ENCODE measurements at places on chromosomes 5 and 9. TPM values are rescaled to one million over a fixed set of nuclear protein-coding genes. Genes with fewer than 3 reads are reported as not detected.
A peak's percentile ranks its signal among the peaks of the same experiment; 100 is the strongest.

DNA sequence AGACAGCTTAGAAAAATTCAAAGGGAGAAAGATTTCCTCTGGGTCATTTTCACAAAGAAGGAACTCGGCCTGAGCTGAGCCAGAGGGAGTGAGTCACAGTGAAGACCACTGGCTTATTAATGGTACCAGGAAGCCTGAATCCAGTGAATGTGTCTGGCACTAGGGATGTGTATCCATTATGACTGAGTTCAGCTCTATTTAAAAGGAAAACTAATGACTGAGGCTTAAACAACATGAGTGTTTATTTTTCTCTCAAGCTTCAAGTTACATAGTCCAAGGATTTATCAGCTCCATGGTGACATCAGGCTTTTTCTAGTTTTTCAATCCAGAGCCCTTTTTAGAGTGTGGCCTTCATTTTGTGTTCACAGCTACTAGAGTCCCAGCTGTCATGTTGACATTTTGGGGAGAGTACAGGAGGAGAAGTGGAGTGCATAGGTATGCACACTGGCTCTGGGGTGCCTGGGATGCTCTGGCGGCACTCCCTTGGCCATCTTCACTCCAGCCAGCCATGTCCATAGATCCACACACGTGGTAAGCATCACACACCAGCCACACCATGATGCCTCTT is 159.5 kb upstream of the ERCC6L2 start:
- DNase-seq, result no peak

DNA sequence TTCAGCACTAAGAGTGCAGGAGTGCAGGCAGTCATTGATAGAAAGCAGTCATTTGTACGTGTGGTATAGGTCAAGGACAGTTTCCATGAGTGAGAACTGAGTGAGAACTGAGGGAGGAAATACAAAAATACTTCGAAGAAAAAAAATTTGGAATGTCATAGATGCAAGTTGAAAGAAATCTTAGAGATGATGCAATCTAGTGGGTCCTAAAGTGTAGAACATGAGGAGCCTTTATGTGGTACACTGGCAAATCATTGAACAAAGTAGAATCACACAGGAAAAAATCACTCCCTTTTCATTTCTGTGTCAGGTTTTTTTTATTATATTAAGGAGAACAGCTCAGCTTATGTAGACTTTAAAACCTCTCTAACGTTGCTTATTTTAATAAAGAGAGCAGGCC is 26.4 kb upstream of the SLC1A1 start:
- DNase-seq, result no peak

- DNase-seq, result no peak
Observed at GRCh38 chr9:122221183-122221811, 7.5 kb downstream of the LHX6 start.

DNA sequence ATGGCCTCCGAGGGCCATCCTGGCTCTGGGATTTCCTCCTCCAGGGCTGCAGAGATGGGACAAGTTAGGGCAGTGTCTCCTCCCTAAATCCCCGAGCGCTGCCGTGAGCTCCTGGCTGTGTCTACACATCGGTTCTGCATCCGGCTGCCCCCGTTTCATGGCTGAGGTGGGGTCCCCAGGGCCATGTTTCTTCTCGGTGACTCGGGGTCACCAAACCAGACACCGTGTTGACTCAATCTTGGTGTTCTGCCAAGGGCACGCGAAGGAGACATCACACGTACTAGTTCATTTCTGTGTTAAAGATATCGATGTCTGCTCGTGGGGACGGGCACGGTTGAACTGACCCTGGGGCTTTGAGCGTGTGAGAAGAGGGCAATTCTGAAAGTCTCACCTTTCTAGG is 60.7 kb downstream of the COL5A1 start:
- no peak for DNase-seq

- no peak for DNase-seq
Observed at GRCh38 chr9:91391818-91392217, 30.1 kb upstream of the AUH start.

DNA sequence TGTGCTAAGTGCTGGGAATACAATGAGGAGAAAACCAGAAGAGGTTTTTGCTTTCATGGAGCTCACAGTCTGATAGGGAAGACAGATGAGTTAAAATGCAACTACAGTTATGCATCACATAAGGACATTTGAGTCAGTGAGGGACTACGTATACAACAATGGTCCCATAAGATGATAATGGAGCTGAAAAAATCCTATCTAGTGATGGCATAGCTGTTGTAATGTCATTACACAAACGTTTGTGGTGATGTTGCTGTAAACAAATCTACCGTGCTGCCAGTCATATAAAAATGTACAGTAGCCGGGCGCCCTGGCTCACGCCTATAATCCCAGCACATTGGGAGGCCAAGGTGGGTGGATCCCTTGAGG is 110.1 kb upstream of the RAD23B start:
- no peak for DNase-seq

DNA sequence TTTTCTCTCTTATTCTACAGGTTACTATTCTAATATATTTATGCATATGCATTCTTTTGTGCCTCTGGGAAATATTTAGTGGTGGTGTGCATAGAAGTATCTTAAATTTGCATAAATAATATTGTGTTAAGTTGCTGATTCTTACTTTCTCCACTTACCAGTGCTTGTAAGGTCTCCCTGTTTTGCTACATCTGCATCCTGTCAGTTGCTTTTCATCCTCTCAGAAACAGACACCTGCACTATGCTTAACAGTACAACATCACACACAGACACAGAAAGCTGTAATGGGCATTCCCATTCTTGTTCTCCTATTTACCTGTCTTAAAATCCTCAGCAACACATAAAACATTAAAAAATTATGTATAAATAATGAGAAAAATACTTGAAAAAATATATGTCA is 713.3 kb upstream of the RGMB start:
- DNase-seq, result no peak

DNA sequence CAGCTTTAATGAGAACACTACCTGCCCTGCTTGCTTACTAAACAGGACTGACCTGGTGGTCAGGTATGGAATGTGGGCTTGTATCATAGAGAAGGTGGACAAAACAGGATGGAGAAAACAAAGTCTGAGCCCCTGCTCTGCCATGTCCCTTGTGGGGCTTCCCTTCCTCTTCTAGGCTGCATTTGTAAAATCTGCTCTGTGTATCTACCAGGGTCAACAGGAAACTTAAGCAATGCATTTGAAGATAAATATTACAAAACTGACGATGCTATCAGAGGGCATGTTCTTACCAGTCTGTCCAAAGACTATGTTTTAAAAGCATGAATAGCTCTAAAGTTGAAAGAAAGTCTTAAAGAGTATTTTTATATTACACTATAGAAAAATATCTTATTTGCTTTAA is 228.7 kb downstream of the DCP2 start:
- no peak for DNase-seq

DNA sequence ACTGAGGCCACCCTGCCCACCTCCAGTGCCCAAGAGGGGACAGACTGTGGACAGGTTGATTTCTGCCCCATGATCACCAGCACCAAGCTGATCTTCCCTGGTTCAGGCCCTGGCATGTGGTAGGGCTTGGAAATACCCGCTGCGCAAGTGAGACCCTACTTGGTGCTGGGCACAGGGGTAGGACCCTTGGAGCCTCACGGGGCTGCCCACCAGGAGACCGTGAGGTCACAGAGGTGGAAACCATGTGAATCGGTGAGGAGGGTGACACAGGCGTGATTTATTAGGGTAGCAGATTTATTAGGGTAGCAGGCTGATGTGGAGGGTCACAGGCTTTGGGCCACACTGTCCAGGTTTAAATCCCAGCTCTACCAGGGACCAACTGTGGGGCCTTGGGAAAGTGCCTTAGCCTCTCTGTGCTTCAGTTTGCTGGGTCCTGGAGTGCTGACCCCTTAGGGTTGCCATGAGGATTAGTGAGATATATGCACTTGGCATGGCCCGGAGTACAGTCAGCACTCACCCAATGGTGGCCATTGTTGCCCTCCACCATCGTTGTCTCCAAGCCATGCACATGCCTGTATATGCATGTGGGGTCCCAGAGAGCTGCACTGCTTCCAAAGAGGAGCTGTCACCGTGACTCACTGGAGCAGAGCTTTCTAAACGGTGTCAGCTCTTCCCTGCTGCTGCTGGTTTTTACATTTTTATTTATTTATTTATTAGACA is 20.9 kb upstream of the DUSP1 start:
- no peak for DNase-seq

DNA sequence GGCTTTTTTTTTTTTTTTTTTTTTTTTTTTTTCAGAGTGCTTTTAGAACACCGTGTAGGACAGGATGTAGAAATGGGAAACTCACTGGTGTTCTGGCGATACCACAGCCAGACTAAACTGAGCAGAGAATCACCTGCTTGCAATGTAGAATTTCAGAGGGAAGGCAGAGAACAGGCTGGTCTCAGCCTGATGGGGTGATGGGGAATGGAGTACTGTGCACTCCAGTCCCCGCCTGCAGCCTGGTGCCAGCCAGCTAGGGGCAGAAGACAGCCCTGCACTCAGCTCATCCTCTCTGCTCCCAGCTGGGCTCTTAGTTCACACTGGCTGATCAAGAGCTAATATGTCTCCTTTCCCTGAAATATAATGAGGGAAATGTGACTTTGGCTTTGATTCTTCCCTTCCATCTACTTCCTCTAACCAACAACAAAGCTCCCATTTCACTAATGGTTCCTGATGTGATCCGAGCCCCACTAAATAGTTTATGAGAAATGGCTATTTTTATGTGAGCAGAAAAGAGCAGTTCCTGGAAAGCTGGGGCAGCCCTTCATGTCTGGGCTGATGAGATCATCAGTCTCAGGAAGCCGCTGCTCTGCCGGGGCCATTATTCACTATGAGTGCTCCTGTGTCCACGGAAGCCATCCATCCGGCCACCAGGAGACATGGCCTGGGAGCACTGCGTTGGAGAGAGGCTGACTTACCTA is 209.7 kb downstream of the GADD45G start:
- peak; percentile 19 for DNase-seq

GRCh38 chr5:134084570-134084969 is 29.9 kb upstream of the TCF7 start:
- DNase-seq, result no peak

DNA sequence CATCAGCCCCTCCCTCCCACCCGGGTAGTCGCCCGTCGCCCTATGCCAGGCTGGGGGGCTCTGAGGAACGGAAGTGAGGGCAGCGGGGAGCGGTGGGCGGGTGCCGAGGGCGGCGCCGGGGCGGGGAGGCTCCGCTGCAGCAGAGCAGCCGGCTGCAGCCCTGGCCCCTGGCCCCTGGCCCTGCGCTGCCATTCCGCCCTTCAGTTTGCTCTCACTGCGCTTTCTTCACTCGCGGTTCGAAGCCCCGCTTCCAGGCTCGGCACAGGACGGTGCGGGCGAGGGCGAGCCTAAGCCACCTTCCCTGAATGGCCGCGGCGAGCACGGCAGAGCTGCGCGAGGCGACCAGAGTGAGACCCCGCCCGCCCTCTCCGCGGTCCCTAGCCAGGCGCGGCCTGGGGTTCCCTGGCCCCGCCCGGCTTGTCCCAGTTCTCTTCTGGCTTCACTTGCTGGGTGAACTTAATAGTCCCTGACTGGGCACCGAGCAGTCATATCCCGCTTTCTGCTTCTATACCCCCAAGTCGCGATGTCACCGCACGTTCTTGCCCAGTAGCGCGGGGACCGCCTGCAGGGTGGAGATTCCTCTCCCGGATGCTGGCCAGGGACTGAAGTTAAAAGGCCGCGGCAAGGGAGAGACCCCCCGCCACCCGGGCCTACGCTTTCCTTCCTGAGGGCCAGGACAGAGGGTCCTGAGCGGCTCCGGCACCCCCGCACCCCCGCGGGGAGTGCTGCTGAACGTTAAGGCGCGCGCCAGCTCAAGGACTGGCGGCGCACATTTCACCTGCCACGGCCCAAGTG is 623 bp upstream of the TRIM36 start:
- peak; percentile 38 for DNase-seq

GRCh38 chr9:80556631-80557030 is 984.9 kb downstream of the TLE4 start:
- DNase-seq, result no peak

Gene EQTN
- not detected for total RNA-seq

Gene PCDHB10
- not detected for total RNA-seq

Gene HRH2
- total RNA-seq, result 24.5 TPM

Gene ECSCR
- total RNA-seq, result 0.25 TPM

Gene CFAP77
- total RNA-seq, result not detected

Gene SLC34A1
- total RNA-seq, result 0.43 TPM

Gene F2RL2
- total RNA-seq, result not detected

Gene TRAPPC13
- total RNA-seq, result 18.0 TPM

Gene TMOD1
- 0.60 TPM for total RNA-seq
